ENCODE measurements at places on chromosomes 13 and 19.

DNA sequence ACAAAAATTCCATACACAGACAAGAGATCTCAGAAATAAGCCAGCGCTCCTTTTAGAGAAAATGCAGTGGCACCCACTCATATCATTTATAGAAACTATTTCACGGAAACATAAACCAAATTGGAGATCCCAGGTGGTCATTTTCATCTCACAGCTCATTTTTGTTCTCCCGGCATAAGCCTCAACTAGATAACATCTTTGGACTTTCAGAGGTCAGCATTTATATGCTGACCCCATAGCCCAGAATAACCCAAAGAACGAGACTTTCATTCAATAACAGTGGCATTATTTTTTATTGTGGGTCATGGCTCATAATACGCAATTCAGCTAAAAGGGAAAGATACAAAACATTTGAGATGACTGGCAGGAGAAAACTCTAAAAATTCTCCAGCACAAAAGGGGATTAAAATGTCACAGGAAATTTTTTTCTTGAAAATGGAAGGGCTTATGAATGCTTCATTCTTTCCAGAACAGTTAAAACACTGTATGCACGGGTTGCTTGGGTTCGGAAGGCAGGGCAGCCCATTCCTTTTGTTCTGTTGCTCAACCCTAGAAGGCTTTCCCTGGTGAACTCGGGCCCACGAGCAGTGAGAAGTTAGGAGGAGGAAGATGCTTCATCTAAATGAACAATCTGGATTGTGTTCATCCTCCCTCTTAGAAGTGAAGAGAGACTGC is 24.0 kb downstream of the STARD13 start:
- ATAC-seq = no peak

DNA sequence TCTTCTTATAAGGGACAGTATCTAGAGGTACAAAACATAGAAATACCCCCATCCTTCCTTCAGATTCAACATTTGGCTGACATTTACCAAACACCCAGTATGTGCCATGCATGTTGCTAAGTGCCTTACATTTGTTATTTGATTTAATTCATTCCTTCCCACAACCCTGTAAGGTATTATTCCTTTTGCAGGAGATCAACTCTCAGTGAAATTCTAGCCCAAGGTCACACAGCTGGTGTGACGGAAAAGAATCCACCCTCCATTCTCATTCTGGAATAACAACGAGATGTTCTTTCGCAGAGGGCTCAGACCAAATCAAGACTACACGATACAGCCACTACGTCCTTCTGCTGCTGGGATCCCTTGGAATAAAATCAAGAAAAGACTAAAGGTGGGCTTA is 67.8 kb downstream of the C13orf42 start:
- ATAC-seq = no peak

- ATAC-seq = no peak
Measured at GRCh38 chr19:14317157-14317556, 64.1 kb upstream of the ADGRE5 start.

- no peak for ATAC-seq
Measured at GRCh38 chr13:112790735-112791641, 101.2 kb downstream of the ATP11A start.

- ATAC-seq = no peak
Measured at GRCh38 chr19:46387713-46388130, 25.6 kb downstream of the CCDC8 start.

DNA sequence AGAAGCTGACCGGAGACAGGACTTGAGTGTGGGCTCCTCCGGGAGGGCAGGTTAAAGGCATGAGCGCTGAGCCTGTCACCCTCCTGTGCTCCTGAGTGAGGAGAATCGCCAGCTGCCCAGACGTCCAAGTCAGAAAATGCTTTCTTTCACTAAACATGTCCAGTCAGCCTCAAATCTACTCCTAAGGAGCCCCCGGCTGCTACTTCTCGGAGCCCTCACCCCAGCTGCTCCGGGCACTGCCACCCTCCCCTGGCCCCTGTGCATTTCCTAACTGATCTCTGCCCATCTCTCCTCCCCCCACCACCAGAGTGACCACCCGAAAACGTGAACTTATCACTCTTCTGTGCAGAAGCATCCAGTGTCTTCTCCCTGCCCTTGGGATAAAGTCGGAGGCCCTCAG is 277.5 kb upstream of the SOX1 start:
- ATAC-seq = no peak

GRCh38 chr19:10624585-10624984 is 768 bp upstream of the SLC44A2 start:
- peak; percentile 43 for ATAC-seq

- ATAC-seq = no peak
Measured at GRCh38 chr13:105672881-105673280, 862.6 kb downstream of the EFNB2 start.

DNA sequence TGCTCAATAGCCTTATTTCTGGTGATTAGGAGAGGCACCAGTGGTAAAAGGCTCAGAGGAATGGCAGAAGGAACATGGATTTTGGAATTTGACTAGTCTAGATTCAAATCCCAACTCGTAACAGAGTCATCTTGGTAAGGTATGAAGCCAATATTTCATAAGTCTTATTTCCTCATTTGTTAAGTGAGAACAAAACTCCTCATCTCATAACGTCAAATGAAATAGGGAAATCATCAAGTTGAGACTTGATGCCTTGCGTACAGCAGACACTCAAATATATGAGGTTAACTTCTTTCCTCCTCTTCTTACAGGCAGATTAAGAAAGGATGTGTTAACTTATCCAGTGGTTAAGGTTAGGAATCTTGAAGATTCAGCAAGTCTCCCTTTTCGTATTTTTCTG is 189.2 kb downstream of the DLEU7 start:
- no peak for ATAC-seq

- no peak for ATAC-seq
Measured at GRCh38 chr19:55526216-55527196, 10.4 kb downstream of the SBK2 start.

- peak; percentile 64 for ATAC-seq
Measured at GRCh38 chr13:23963947-23964346, 66.6 kb upstream of the C1QTNF9B start.

DNA sequence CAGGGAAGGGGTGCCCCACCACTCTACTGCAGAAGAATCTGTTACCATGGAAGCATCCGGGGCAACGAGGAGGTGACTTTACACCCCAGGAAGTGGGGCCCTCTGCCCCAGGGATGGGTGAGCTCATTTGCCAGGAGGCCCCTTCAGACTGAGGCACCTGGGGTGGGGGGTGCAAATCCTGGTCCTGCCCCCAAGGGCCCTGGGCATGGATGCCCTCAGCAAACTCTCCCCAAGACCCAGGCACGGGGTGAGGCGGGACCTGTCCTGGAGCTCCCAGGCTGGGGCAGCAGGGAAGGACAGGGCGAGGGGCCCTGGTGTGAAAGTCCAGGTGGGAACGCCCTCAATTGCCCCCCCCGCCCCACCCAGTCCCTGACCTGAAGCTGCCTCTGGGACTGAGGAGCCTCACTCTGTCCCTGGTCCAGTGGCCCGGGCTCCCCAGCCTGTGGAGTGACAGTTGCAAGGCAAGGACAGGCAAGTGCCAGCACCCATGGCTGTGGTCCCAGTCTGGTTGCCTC is 52.5 kb downstream of the C1QTNF9 start:
- no peak for ATAC-seq

- ATAC-seq = no peak
Measured at GRCh38 chr13:89238496-89238895, 1567.3 kb downstream of the SLITRK5 start.

- no peak for ATAC-seq
Measured at GRCh38 chr13:52903320-52903719, 54.9 kb upstream of the PCDH8 start.

DNA sequence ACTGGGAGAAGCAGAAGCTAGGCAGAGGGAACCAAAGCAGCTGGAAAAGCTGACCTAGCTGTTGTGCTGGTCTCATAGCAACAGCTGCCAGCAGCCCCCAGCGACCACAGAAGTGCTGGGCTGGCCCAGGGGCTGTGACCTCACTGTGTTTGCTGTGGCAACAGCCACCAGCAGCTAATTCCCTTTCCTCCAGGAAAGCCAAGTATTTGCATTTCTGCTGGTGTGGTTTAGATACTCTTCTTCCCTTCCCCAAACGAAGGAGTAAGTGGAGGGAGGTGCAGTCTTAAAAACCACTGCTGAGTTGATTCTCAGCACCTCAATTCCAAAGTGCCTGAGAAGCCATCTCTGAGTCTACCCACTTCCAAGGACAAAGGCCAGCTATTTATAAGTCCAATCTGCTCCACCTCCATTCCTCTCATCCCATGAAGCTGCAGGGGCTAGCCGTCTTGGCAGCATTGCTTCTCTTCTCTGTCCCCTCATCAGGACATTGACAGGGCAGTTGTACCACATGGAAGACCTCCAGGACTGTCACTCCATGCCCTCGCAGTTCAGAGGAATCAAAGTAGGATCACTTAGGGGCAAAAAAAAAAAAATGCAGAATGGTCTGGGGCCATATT is 11.5 kb upstream of the CCDC97 start:
- ATAC-seq = peak; percentile 1

DNA sequence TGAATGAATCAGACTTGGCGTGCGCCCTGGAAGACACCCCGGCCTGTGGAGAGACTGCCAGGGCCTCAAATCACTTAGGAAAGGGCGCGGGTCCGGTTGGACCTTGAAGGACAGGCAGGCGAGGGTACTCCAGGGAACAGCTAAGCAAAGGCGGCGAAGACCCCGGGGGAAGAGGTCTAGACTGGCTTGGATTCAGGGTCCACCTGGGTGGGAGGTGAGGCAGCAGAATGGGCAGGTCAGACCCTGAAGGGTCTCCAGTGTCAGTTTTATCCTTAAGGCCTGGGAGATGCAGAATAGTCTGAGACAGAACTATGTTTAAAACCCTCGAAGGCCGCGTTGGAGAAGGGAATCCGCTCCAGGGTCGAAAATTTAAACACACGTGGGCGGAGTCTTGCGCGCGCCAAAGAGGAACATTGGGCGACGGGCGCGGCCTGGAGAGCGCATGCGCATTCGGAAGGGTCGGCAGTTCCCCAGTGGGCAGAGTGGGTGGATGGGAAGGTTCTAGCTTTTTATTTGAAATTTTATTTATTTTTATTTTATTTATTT is 567 bp upstream of the SMG9 start:
- ATAC-seq = no peak

GRCh38 chr13:44808185-44808584 is 181.1 kb downstream of the NUFIP1 start:
- ATAC-seq = no peak

DNA sequence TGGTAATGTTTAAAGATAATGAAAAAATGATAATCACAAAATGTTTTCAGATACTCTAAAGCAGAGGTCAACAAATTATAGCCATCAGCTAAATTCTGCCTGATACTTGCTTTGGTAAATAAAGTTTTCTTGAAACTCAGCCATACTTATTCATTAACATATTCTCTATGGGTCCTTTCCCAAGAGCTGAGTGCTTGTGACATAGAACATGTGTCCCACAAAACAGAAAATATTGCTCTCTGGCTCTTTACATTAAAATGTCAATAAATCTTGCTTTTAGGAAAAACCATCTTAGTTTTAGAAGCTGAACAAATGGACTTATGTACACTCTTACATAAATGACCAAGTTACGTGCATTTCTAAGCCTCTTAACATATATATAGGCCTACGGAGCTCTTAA is 307.1 kb downstream of the DCT start:
- ATAC-seq = no peak

DNA sequence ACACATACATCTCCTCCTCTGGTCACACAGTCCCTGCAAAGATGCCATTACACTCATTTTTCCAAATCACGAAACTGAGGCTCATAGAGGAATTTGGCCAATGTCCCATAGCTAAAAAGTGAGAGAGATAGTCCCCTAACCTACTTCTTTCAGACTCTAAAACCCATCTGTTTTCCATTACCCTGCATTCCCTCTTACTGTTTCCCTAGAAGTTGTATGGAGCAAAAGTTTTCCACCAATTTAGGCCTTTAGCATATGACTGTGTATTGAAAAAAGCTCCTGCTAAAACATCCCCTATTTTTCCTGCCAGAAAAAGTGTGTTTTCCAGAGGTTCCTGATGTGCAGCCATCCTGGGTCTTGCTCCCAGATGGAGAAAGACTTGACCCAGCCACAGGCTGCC is 16.3 kb downstream of the SERP2 start:
- no peak for ATAC-seq

DNA sequence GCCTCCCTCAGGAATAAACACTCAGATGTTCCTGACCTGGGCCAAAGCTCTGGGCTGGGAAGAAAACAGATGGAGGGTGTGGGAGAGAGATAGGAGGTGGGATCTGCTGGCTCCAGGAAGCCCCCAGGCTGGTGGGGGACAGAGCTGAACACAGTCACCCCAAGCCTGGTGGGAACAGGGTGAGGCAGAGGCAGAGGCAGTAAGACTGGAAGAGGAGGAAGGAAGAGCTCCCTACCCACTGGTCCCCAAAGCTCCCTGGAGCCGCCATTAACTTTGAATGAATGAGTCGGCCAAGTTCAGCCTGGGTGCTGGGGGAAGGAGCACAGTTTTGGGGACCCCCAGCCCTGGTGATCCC is 801 bp upstream of the KCNN1 start:
- ATAC-seq = no peak

All from activated T-helper 17 cell treated with anti-CD3 and anti-CD28 coated beads, Interleukin-2, amount 50 U/mL, for 72 hours (primary cell).